NCI-H510A (cell line): ENCODE measurements at places on chromosomes 4 and X.

DNA sequence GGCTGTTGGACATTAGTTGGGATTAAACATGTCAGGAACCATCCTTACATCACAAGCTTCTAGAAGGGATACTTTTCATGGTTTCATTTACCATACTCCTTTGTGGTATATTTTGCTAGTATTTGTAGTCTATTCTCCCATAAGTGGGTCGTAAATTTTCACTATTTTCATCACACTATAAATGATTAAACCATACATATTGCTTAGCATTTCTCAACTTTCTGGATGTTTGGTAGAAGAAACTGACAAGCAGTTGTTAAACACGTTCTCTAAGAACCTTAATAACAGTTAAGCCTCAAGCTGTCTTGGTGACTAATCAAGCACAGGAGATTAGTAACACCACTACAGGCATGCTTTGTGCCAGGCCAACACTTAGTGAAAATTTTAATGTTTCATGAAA is 375.5 kb downstream of the NAF1 start:
- DNase-seq, result no peak

DNA sequence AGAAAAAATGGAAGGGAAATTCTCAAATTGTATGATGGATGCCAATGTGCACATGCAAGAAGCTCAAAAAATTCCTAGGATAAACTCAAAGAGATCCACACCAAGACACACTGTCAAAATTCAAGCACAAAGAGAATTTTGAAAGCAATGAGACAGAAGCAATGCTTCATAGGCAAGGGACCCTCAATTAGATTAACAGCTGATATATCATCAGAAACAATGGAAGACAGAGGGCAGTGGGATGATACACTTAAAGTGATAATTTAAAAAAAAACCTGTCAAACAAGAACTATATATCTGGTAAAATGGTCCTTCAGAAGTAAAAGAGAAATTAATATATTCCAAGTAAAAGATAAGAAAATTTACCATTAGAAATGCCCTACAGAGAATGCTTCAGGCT is 306.3 kb upstream of the PCDH7 start:
- DNase-seq, result no peak

GRCh38 chr4:78885598-78885997 is 53.6 kb downstream of the PAQR3 start:
- no peak for DNase-seq

GRCh38 chrX:109987884-109988283 is 15.0 kb upstream of the TMEM164 start:
- DNase-seq, result no peak

DNA sequence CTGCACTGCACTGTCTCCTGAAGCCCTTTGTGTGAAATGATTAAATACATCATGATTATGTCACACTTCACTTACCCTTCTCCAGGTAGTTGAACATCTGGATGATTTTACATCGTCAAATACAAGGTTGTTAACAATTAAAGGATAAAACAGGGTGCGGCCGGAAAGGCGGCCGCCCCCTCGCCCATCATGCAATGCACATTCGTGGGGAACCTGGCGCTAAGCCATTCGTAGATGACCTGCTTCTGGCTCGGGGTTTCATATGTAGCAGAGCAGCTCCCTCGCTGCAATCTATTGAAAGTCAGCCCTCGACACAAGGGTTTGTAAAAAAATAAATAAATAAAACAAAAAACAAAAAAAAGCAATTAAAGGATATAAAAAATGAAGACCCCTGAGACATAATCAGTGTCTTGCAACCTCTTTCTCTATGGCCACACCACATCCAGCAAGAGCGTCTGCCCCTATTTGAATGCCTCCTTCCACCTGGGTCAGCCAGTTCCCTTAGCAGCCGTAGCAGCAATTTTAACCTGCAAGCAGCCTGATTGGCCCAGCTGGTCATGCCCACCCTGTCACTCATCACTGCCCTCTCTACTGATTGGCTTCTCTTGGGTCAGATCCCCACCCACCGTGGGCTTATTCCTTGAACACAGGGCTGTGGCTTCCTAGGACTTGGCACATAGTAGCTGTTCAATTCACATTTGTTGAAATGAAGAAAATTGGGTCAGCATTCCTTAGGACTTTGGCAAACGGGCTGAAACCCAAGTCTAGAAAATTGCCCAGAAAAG is 147.8 kb upstream of the PSAPL1 start:
- no peak for DNase-seq

- no peak for DNase-seq
Observed at GRCh38 chr4:134787315-134787714, 585.7 kb upstream of the PABPC4L start.

DNA sequence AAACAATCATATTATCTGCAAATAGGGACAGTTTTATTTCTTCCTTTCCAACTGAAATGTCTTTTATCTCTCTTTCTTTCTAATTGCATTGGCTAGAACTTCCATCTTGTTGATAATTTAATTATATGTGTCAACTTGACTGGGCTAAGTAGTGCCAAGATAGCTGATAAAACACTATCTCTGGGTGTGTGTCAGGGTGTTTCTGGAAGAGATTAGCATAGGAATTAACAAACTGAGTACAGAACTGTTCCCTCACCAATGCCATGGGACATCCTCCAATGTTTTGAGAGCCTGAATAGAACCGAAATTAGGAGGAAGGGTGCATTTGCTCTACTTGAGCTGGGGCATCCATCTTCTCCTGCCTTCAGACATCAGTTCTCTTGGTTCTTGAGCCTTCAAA is 1027.2 kb downstream of the FAT4 start:
- no peak for DNase-seq

- DNase-seq, result no peak
Observed at GRCh38 chr4:8727546-8728510, 135.3 kb downstream of the CPZ start.

GRCh38 chr4:476501-476900 is 22.5 kb downstream of the ZNF721 start:
- DNase-seq, result no peak

GRCh38 chr4:102299354-102300107 is 45.8 kb downstream of the SLC39A8 start:
- DNase-seq, result no peak

- no peak for DNase-seq
Observed at GRCh38 chrX:49675075-49675719, 20.6 kb downstream of the PAGE1 start.

DNA sequence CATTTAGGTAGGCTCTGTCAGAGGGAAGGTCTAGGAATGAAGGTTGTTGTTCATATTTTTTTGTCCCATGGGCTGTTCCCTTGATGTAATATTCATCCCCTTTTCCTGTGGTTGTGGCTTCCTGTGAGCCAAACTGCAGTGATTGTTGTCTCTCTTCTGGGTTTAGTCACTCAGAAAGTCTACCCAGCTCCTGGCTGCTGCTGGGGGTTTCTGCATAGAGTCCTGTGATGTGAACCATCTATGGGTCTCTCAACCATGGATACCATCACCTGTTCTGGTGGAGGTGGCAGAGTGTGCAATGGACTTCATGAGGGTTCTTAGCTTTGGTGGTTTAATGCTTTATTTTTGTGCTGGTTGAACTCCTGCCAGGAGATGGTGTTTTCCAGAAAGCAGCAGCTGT is 122.8 kb downstream of the ZC4H2 start:
- no peak for DNase-seq

DNA sequence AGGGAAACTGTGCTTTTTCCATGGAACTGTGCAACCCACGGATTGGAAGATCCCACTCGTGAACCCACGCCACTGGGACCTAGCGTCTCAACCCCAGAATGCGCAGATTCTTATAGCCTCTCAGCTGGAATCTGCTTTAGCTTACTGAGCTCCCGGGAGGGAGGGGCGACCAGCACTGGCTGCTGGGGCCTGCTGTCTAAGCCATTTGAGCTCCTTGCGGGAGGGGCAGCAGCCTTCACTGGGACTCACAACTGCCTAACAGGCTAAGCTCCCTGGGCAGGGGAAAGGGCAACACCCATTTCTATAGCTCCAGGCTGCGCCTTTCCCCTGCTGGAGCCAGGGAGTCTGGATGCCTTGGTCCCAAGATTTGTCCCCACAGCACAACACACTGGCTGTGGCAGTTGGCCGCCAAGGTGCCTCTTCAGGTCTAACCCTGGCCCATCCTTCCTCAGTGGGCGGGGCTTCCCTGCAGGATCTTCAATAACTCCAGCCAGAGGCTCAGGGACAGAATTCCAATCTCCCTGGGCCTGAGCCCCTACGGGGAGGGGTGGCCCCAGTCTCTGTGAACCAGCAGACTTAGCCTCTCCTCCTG is 451.7 kb upstream of the PITX2 start:
- no peak for DNase-seq

DNA sequence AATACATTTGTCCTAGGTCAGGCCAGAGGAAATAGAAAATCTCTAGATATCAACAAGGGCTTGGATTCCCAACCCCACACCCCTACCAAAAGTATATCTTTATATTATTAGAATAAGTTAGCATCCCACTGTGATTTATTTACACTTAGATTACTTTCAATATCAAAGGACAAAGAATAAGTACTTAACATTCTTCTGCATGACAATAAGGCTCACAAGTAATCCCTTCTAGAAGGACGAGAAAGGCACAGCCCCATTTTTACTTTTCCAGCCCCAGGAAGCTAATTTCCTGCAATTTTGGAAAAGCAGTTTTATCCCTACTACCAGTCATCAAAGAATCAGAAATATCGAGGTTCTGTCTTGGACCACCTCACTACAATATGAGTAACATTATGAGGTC is 14.1 kb upstream of the SLITRK2 start:
- DNase-seq, result no peak

DNA sequence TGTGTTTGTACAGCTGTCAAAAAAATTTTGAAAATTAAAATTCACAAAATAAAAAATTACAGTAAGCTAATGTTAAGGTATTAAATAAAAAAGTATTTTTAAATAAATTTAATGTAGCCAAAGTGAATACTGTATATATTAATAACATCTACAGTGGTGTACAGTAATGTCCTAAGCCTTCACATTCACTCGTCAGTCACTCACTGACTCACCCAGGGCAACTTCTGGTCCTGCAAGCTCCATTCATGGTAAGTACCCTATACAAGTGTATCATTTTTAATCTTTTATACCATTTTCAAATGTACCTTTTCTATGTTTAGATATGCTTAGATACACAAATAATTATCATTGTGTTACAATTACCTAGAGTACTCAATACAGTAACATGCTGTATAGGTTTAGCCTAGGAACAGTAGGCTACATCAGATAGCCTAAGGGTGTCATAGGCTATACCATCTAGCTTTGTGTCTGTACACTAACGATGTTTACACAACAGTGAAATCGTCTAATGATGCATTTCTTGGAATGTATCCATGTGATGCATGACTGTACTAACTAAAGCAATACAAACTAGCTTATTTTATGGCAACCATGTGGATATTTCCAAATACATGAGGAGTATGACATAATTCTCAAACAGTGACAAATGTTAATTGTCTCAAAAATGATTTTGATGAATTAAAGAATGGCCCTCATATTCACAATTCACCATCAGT is 13.7 kb downstream of the DDX60 start:
- DNase-seq, result no peak

- no peak for DNase-seq
Observed at GRCh38 chr4:2400841-2401609, 17.4 kb downstream of the ZFYVE28 start.

GRCh38 chr4:40377512-40378365 is 42.6 kb downstream of the CHRNA9 start:
- DNase-seq, result no peak

DNA sequence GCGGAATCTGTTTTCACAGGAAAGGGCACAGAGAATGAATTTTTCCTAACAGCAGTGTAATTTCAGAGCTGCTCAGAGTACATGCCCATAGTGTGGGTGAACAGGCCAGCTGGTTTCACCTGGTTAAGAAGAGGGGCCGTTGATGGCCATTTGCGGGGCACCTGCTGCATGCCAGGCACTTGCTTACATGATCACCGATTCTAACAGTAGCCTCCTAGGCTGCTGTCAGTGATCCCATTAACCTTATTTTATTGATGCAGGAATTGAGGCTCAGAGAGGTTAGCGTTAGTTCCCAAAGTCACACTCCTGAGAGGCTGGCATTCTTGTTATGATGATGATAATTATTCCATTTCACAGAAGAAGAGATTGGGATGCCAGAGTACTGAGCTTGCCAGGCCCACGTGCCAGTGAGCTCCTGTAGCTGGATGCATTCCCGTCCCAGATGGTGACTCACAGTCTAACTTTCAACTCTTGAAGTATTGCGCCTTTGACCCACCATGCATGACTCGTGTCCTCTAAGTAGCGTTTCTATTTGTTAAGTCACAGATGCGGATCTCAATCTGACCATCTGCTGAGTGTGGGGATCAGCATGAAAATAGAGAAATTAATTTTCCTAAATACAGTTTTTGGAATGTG is 76.5 kb downstream of the PSAPL1 start:
- no peak for DNase-seq

DNA sequence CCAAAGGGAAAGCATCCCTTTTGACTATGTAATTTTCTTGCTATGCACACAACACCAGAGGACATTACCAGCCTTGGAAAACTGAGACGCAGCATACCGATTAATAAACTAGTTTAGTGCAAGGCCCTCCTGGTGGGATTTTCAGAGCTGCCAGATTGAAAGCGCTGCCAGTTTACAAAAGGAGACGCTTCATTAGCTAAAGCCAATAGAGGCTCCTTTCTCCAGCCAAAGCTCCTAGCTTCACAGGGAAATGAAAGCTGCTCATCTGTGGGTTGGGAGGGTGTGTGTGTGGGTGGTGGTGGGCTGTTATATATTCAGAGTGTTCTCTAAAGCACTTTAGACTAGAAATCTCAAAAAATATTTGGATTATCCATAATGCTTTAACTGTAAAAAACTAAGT is 32.4 kb downstream of the SPANXN4 start:
- peak; percentile 0 for DNase-seq

DNA sequence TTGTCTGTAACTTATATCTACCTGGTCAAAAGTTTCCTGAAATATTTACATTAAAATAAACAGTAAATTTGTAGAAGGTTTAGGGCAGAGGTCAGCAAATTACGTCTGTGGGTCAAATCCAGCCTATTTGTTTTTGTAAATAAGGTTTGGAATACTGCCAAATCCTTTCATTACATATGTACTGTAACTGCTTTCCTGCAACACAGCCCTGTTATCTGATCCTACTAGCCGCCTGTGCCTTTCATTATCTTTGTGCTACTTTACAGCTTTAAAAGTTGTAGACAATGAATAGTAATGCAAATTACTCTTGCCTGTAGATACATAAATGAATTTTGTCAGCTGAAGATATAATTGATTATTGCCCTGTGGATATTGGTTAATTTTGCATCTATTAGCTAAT is 369.6 kb upstream of the SLC7A11 start:
- DNase-seq, result no peak

DNA sequence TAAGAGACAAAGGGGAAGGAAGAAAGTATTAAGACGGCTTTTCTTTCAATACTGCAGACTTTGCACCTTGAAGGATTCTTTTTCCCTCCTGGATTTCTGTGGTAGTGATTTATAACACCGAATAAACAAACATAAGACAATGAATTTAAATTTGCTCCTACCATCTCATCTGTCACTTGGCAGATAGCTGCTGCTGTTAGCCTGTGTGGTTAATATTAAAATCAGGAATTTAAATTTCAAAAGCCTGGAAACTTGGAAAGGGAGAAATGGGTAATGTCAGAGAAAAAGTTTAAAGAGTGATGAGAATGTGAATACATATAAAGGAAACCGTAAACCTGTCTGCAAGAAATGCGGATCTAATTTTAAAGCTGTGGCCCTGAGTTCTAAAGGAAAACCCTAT is 3.4 kb downstream of the FAM149A start:
- no peak for DNase-seq

GRCh38 chr4:36979533-36979932 is 265.0 kb upstream of the NWD2 start:
- DNase-seq, result no peak
